ENCODE measurements at places on chromosomes 5 and 9.

DNA sequence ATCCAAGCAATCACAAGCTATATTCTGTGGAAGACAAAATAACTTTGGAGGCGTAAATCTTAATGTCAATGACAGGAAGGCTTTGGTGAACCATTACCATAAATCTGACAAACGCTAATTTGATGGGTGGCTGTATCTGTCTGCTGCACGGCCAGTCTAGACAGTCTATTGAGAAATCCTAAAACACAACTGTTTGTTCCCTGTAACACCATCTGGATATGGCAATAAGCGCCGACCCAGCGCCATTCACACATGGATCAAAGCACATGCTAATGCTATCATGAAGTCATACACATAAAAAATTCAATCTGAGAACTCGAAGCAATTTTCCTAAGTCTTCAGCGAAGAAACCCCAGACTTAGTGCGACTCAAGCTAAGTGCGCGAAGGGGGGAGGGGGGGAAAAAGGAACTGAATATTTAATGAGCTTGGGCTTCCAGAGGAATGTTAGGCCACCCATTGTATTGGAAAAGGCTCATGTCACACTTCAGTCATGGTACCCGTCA is 95.1 kb downstream of the ARL15 start:
- DNase-seq, result no peak

GRCh38 chr5:83357621-83358231 is 113.8 kb upstream of the VCAN start:
- no peak for DNase-seq

- DNase-seq, result no peak
Observed at GRCh38 chr5:132662004-132662401, 4.0 kb downstream of the IL13 start.

DNA sequence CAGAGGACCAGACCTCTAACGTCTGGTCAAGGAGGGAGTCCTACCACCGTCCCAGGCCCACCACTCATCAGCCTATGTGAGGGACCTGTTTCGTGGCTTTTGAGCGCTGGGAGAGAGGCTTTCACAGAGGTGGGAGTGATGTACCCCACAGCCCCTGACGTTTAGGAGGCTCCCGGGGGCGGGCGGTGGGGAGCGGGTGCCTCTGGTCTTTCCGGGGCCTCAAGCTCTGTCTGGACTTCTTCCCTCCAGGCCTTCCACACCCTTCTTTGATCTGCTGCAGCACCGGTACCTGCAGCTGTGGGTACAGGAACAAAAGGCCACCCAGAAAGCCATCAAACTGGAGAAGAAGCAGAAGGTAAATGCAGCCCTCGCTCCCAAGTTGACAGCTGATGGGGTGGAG is 45.1 kb upstream of the BARHL1 start:
- DNase-seq, result no peak

DNA sequence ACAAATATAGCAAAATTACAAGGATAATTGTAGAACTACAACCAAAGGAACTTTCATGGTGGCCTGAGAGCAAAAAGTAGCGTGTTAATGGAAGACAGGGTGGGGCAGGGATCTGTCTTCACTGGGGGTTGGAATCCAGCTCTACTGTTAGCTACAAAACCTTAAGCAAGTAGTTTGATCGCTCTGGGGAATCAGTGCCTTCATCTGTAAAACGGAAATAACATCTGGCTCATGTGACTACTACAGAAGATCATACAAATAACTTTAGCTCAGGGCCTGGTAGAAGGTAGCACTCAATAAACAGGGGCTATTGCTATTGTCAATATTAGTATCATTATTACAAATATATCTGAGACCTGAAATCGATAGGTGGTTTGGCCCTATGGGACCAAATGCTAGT is 40.4 kb downstream of the ZNF608 start:
- DNase-seq, result no peak

GRCh38 chr9:133532937-133533668 is 1.4 kb upstream of the ADAMTSL2 start:
- DNase-seq, result peak; percentile 22

GRCh38 chr5:16863469-16863946 is 72.6 kb downstream of the MYO10 start:
- DNase-seq, result no peak

- DNase-seq, result no peak
Observed at GRCh38 chr5:178115814-178116142, 2.4 kb downstream of the N4BP3 start.

- peak; percentile 88 for DNase-seq
Observed at GRCh38 chr5:82388181-82388580, 110.0 kb upstream of the RPS23 start.

DNA sequence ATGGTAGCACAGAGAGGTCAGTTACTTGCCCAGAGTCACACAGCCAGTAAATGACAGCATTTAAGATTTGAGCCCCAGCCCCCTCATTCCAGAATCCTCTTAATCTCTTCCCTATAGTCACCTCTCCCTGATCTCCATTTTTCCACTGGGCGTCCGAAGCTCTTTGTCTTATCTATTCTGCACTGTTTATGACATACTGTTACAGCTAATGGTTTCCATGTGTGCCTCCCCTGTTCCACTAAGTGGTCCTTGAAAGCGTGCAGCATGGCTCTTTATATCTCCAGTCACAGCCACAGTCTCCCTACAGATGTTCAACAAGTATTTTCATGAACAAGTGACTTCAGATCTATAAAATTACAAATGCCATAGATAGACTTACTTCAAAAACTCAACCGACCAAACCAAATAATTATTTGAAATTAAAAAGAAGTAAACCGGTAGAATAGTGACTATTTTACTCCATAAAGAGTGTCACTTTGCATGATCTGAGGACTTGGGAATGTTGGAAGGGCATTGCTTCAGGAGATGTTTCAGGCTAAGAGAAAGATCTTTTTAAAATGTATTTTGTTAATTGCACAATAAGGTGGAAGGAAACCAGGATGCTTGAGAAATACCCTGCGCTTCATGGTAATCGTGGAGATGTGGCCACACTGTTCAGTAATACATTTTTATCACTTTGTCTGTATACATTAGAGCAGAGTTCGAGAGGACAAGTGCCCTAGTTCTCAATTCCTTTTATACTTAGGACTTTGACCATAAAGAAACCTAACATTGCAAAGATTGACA is 237.2 kb downstream of the FBXL7 start:
- peak; percentile 42 for DNase-seq

- DNase-seq, result no peak
Observed at GRCh38 chr5:666816-667498, 26.2 kb downstream of the TPPP start.

GRCh38 chr5:85671223-85671970 is 946.3 kb upstream of the COX7C start:
- DNase-seq, result no peak

DNA sequence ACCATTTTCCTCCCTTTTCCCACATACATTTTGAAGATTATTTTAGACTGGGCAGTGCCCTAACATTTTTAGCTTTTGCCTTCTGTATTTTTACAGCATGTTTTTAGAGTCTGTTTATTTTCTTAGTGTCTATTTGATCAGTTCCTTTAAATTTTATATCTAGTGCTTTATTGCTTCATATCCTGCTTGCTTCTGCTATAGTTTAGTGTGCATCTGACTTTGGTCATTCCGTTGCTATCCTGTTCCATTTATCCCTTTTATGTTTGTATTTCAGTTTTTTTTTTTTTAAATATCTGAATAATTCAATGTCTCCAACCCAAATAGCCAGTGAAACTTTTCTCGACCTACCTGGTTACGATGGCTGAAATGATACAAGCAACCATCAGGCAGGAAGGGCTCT is 203.8 kb downstream of the ARHGAP26 start:
- no peak for DNase-seq

DNA sequence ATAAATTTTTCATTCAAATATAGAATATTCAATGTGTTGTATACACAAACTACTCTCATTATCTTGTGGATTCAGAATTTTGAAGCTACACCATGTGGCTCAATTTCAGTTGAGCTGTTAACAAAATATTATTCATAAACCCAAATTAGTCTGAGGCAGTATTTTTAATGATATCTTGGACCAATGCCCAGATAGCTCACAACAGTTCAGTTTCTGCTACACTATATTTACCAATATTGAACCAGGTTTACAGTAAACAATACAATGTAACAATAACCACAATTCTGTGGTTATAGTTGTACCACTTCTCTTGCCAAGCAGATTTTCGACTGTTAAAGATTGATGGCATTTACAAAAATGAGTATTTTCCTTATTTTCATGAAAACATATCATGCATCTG is 99.9 kb downstream of the SSBP2 start:
- no peak for DNase-seq

DNA sequence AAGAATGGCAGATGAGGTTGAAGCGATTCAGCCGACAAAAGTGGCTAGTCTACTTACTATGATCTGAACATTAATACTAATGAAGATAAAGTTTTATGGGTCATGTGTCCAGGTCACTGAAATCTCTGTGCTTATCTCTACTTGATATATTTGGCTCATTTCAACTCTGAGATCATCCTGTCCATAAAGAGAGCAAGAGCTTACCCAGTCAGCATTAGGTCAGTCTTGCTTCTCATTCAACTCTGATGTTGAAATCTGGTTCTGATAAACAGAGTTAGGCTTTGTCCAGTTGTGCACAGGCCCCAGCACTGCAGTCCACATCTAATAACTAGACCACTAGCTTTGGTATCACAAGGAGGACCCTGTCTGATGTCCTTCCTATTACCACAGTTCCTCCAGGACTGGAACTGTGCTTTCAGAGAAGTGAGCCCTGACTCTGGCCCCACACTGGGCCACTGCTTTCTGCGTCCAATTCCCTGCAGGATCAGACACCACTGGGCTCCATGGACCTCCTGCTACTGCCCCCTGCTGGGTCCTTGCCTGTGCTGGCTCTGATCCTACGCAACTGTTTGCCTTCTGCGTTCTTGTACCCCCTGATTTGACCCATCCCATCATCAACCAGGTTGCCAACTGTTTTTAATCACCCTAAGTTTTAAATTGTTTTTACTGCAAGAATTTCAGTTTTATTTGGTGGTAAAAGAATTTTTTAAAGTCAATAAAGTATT is 23.7 kb upstream of the FAM120A start:
- DNase-seq, result peak; percentile 21

DNA sequence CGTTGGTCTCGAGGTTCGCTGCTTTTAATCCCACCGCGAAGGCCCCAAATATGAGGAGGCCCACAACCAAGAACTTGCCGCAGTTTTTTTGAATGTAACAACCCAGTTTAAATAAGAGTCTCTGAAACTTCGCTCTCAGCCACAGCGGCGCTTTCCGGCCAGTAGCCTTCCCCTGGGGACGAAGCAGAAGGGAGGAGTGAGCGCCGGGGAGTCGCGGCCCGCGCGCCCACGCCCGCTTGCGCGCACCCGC is 10.4 kb downstream of the PTCH1 start:
- DNase-seq, result peak; percentile 67

DNA sequence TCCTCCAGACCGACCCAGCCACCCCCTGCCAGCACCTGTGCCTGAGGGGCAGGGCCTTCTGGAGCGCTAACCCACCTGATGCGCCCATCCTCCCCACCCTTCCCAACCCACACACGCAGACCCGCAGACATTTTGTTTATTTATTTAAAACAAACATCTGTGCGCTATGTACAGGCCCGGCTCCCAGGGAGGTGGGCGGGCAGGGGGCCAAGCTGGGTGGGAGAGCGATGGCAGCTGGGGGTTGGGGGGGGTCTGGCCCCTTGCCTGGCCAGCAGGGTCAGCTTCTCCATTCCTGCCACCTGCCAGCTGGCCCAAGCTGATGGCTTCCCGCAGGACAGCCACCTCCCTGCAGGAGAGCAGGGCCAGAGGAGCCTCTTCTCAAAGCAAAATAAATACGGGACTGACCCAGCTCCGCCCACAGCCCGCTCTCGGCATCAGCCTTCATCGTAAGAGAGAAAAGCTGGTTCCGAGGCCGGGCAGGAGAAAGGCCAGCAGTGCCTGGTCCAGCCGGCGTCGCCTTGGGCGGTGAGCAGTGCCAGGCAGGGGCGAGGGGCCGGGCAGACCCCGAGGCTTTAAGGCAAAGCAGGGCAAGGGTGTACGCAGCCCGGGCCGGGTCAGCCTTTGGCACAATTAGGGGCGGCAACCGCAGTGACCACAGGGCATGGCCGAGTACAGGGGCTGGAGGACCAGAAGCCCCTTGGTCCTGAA is 10.9 kb upstream of the CLIC3 start:
- DNase-seq, result peak; percentile 33

DNA sequence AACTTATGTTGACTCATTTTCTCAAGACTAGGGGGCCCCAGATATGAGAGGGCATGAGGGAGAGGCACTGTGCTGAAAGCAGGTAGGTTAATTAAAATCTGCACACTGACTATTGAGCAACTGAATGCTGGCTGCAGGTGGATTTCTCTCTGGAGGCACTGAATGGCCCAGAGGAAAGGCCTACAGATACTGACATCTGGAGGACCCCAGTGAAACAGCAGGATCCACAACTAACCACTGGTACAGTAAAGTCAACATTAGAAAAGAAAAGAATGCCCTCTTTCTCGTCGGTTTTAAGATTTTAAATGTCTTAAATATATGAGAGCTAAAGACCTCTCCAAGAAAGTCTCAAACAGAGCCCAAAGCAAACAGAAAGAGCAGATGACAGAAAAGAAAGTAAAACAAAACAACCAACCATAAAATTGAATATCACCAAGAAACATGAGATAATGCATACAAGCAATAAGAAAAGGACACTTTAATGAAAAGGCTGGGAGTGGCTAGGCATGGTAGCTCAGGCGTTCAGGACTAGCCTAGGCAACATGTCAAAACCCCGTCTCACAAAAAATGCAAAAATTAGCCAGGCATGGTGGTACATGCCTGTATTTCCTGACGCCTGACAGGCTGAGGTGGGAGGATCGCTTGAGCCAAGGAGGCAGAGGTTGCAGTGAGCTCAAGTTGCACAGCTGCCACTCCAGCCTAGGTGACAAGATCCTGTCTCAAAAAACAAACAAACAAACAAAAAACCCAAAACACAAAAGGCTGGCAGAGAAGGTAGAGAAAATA is 43.3 kb downstream of the PUM3 start:
- peak; percentile 41 for DNase-seq

DNA sequence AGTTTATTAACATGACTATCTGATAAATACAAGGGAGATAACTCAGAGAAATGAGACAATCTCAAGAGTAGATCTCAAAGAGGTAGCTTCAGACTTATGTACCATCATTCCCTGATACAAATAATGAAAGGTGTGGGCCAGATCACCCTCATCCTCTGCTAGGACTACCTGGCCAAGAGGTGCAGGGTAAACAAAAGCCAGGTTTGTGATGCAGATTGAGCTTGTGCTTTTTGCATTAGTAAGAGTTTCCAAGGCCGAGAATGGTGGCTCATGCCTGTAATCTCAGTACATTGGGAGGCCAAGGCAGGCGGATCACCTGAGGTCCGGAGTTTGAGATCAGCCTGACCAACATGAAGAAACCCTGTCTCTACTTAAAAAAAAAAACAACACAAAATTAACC is 8.9 kb upstream of the SPIN1 start:
- DNase-seq, result no peak

DNA sequence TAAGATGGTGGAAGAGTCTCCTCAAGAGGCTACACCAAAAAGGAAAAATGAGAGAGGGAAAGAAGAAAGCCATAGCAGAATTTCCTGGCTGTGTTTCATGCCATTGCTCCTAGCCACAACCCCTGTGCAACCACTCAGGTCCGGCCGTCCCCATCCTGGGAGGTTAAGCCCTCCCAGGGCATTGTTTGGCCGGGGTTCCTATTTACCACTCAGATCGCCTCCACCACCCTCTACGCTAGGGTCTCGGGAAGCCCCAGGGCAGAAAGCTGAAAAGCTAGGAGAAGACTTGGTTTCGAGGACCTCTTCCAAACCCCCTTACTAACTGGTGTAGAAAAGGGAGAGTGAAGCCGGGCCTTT is 715 bp downstream of the RC3H2 start:
- peak; percentile 35 for DNase-seq

GRCh38 chr5:87780831-87781760 is 368.4 kb upstream of the CCNH start:
- peak; percentile 78 for DNase-seq

- DNase-seq, result no peak
Observed at GRCh38 chr9:99531313-99531712, 290.4 kb upstream of the NR4A3 start.

GRCh38 chr5:11044581-11044980 is 283.5 kb upstream of the DAP start:
- no peak for DNase-seq

All from iris pigment epithelial cell (primary cell).